ENCODE measurements at places on chromosomes 2 and 18.
A peak's percentile ranks its signal among the peaks of the same experiment; 100 is the strongest.

DNA sequence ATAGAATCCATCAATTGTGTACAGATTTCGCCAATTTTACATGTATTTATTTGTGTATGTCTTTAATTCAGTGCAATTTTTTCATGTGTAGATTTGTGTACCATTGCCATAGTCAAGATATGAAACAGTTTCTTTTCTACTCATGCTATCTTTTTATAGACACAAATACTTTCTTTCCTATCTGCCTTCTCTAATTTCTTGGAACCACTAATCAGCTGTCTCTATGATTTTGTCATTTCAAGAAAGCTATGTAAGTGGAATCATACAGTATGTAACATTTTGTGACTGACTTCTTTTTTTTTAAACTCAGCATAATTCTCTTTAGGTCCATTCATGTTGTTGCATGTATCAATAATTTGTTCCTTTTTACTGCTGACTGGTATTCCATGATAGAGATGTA lies 33.3 kb downstream of the KIAA1328 start:
- DNase-seq = no peak

GRCh38 chr18:28152354-28152753 lies 24.6 kb downstream of the CDH2 start:
- no peak for DNase-seq

GRCh38 chr2:5007596-5007995 lies 684.6 kb upstream of the SOX11 start:
- no peak for DNase-seq

GRCh38 chr18:69992776-69993175 lies 45.1 kb upstream of the CD226 start:
- peak; percentile 52 for DNase-seq

- no peak for DNase-seq
Observed at GRCh38 chr2:148306027-148306426, 285.1 kb downstream of the MBD5 start.

GRCh38 chr2:109637749-109638570 lies 23.8 kb downstream of the SOWAHC start:
- DNase-seq = no peak

GRCh38 chr2:70726947-70727725 lies 40.9 kb downstream of the ADD2 start:
- DNase-seq = peak; percentile 41

DNA sequence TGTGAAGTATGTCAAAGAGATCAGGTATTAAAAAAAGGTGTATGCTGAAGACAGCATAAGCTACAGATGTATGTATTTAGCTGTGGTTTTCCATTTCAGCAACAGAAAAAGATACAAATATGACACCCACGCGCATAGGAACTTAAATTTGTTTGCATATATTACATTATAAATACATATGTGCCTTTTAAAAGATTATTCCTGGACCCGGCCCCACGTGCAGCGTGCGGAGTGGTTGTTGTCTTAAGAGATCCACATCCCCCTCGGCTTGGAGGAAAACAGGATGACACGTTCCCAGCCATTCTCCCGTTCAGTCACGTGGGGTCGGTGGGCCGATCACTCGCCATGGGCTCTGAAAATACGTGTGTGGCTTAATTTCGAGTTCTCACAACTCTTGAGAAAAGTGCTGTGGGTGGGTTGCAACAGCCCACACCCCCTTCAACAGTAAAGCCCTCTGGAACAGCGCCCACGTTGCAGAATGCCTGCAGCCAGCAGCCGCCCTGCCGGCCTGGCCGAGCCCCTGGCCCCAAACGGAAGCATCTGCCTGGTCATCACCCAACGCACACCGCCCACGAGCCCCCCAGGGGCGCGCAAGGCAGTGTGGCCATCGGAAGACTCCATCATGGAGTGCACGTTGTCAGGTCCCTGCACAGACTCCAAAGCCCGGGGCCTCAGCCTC lies 18.6 kb upstream of the KCNG2 start:
- DNase-seq = no peak

GRCh38 chr2:146451972-146452371 lies 1392.9 kb upstream of the ACVR2A start:
- no peak for DNase-seq

- DNase-seq = no peak
Observed at GRCh38 chr18:47893939-47894699, 36.3 kb downstream of the SMAD2 start.

DNA sequence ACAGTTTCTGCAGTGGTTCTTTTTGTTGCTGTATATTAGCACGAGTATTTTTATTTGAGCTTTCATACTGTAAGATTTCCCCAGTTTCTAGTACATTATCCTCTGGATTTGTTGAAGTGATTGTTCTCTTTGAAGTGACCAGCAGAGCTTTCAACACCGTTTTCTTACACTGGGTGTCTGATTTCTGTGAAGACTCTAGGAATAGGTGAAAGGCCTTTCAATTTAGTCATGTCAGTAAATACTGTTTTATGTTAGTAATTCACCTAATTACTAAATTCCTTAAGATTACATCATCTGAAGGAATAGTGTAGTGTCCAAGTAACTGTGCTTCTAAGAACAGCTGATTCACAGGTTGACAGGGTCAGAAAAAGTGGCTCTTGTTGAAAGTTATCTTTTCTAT lies 2.3 kb downstream of the PPM1B start:
- DNase-seq = no peak

DNA sequence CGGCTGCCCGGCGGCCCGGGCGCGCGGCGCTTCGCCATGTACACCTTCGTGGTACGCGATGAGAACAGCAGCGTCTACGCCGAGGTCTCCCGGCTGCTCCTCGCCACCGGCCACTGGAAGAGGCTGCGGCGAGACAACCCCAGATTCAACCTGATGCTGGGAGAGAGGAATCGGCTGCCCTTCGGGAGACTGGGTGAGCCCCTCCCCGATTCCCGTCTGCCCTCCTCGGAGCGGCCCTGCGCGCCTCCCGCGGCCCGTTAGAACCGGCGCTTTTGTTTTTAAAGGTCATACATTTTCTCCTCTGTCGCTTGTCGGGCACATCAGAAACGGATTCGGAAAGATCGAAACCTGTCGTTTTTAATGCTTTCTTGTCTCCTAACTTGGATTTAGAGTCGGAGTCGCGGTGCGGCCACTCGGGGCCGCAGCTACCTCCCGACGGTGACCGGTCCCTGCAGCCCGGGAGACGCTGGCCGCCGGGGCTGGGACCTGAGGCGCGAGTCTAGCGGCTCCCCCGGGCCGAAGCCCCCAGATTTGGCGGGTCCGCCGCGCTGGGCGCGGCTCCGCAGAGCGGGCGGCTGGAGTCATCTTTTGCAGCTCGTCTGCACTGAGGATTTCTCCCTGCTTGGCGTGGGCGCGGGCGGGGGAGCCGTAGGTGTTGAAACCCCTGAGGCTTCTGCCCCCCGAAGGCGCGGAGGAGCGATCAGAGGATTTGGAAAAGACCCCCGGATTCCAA lies 519 bp downstream of the TTL start:
- no peak for DNase-seq

- DNase-seq = no peak
Observed at GRCh38 chr2:19671916-19672315, 229.9 kb downstream of the TTC32 start.

DNA sequence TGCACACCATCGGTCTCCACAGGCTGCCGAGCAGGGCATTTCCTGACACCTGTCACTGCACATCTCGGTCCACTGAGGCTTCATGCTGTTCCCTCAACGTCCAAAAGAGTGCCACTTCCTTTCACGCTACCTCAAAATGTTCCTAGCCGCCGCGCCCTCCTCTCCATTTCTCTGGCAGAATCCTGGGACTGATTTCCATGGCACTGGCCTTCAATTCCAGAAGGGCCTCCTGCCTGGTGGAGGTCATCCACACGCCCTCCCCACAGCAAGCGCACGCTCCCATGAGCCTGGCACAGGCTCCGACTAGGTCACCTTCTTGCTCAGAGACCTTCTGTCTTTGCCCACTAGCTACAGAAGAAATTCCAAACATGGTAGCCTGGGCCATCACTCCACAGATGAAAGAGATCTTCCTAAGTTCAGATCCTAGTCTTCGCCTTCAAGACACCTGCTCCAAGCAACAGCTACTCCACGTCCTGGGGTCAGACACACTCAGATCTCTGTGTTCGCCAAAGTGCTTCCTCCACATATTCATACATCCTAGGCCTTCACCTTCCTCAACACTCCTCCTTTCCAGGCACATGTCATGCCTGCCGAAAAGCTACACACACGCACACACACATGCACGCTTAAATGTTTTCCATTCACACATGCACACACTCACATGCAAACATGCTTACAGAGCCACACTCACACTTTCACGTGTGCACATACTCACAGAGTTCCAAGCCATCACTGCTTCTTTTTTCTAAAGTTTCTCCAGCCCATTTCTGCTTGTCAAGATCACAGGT lies 94.0 kb downstream of the PXDN start:
- no peak for DNase-seq

- DNase-seq = no peak
Observed at GRCh38 chr18:12531749-12532148, 124.0 kb downstream of the PRELID3A start.

- no peak for DNase-seq
Observed at GRCh38 chr2:158701101-158701500, 94.0 kb upstream of the DAPL1 start.

- DNase-seq = peak; percentile 85
Observed at GRCh38 chr2:30373881-30374302, 73.2 kb upstream of the LCLAT1 start.

GRCh38 chr2:105883911-105884694 lies 139.4 kb downstream of the NCK2 start:
- DNase-seq = no peak

GRCh38 chr2:64615192-64615763 lies 38.4 kb downstream of the SERTAD2 start:
- no peak for DNase-seq

GRCh38 chr2:239944694-239945551 lies 80.2 kb downstream of the NDUFA10 start:
- no peak for DNase-seq

- no peak for DNase-seq
Observed at GRCh38 chr18:57920036-57920435, 116.9 kb upstream of the ATP8B1 start.

GRCh38 chr2:202009019-202009481 lies 24.6 kb upstream of the FZD7 start:
- no peak for DNase-seq

DNA sequence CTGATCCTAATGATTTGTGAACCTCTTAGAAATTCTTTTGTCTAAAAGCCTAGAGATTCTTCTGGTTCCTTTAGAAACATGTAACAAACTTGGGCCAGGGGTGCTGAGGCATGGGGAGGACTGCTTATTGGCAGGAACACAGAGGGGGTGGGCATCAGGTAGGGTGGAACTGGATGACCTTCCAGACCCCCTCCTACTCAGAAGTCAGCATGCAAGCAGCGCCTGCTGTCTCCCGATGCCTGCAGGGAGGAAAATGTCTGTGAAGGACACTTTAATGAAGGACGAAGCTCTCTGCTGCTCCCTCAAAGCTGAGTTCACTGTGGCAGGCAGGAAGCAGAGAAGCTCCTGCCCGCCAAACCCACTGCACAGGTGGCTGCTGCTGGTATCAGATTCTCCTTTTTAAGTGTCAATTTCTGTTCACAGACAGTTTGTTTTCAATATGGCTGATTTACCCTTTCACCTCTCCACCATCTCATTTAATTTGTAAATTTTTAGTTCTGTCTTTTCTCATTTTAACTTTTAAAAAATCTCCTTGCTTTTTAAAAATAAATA lies 19.4 kb downstream of the COA5 start:
- no peak for DNase-seq

DNA sequence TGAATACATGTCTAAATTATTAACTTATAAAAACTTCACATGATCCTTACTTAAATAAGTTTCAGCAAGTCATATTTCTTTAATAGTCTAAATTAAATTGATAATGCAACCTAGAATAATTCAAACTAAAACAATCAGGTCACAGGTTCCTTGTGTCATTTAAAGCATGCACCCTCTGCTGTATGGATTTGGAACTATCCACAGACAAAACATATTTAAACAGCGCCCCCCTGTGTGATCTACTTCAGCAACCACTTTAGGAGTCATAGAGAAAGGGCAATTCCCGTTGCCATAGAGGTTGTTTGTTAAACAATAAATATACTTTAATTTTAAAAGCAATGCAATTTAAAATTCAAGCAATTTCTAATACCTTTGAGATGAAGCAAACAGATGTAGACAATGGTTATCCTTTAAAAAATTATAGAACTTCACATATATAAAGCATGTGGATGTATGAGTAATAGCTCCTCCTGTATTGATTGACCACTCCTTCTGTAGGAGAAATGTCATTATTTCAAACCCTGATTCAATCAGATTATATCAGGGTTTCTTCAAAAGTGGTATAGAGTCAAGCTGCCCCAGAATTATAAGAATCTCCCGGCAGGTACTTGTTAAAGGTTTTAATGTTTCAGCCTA lies 21.2 kb downstream of the GRB14 start:
- peak; percentile 69 for DNase-seq

GRCh38 chr18:31884020-31884419 lies 58.9 kb downstream of the TRAPPC8 start:
- no peak for DNase-seq

GRCh38 chr2:159892990-159893810 lies 95.2 kb upstream of the CD302 start:
- no peak for DNase-seq

GRCh38 chr2:190235101-190235500 lies 84.5 kb downstream of the HIBCH start:
- no peak for DNase-seq

DNA sequence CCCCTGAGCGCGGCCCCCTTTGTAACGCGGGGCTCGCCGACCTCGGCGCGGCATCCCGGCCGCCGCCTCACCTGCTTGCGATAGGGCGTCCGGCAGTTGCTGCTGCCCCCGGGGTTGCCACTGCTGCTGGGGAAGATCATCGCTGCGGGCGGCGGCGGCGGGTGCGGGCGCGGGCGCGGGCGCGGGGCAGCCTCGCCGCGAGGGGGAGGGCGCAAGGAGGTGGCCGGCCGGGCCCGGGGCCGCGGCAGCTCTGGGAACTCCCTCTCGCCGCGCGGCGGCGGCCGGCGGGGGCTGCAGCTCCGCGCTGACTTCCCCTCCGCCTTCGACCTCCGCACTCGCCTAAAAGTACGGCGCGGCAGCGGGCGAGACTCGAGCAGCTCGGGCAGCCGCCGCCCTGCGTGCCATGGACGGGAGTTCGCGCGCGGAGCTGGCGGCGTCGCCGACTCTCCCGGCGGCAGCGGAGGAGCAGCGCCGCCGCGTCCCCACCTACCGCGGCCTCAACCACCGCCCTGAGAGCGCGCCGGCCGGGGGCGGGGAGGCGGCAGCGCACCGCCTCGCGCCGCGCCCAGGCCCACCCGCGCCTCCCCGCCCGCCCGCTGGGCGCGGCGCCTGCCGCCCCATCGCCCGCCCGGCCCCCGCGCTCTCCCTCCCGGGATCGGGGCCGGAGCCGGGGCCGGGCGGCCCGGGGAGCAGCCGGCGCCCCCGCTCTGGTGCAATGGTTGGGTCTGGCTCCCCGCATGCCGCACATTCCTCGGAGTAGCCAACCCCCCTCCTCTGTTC lies 86.0 kb downstream of the RBMS1 start:
- no peak for DNase-seq
